Hematopoietic multipotent progenitor cell treated with erythropoietin and hydrocortisone succinate and interleukin-3 and kit ligand, for 4 days (in vitro differentiated cells): ENCODE measurements at places on chromosomes 1 and 21.

DNA sequence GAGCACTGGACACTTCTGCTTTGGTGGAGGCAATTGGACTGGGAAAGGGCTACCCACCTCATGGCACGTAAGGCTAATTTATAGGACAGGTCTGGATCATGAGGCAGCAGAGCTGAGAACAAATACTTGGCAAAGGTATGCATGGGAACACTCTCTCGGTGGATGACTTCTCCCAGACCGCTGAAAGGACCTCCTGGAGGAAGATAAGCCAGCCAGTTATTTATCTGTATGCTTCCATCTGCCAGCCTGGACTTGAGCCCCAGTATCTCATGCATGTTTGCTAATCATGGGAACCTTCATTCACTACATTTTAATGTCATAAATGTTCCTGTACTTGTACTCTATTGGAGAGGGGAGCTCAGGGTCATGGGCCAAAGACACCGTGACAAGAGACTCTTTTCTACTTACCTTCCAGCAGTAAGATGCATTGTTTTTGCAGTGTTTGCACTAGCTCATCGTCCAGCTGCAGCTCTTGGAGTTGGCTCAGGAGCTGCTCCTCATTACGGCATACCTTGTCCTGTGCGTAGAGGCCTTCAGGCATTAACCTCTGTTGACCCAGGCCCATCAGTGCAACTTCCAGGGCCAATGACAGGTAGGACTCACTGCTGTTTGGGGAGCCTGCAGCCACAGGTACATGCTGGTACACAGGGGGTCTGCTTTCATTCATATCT, 23.7 kb downstream of the UROD start:
- DNase-seq: peak; percentile 89

- peak; percentile 30 for DNase-seq
These were observed 43.5 kb downstream of the GBP6 start for GRCh38 chr1:89407360-89407759.

DNA sequence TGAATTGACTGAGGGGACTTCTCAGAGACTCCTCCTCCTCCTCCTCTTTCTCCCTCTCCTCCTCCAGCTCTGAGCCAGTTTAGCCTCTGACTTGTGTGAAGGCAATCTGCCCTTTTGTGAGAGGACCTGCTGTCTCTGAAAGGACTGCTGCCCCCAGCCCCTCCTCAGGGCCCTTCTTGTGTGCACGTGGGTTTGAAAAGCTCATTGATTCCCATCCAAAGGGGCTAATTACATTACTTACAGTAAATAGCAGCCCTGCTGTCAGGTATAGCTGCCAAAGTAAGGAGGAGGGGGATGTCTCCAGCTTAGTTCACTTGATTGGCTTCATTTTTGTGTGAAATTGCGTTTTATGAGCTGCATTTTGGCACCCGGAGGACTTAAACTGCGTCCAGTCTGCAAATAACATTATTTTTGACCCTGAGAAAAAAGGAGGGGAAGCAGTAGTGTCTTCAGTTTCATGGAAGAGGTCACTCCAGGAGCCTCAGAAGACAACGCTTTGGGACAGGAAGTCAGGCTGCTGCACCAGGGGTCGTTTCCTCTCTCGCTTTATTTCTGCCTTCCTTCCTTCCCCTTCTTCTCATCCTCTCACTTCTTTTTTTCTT, 1.8 kb upstream of the LHX9 start:
- no peak for DNase-seq

GRCh38 chr1:36183309-36183856, 27.4 kb downstream of the MAP7D1 start:
- DNase-seq: no peak

GRCh38 chr1:38827318-38827717, 32.3 kb downstream of the RRAGC start:
- no peak for DNase-seq

DNA sequence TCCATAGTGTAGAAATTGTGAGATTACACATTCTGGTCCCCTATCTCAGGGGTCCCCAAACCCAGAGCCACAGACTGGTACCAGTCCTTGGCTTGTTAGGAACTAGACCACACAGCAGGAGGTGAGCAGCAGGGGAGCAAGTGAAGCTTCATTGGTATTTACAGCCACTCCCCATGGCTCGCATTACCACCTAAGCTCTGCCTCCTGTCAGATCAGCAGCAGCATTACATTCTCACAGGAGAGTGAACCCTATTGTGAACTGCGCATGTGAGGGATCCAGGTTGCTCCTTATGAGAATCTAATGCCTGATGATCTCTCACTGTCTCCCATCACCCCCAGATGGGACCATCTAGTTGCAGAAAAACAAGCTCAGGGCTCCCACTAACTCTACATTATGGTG, 229.7 kb upstream of the IRF2BP2 start:
- no peak for DNase-seq

DNA sequence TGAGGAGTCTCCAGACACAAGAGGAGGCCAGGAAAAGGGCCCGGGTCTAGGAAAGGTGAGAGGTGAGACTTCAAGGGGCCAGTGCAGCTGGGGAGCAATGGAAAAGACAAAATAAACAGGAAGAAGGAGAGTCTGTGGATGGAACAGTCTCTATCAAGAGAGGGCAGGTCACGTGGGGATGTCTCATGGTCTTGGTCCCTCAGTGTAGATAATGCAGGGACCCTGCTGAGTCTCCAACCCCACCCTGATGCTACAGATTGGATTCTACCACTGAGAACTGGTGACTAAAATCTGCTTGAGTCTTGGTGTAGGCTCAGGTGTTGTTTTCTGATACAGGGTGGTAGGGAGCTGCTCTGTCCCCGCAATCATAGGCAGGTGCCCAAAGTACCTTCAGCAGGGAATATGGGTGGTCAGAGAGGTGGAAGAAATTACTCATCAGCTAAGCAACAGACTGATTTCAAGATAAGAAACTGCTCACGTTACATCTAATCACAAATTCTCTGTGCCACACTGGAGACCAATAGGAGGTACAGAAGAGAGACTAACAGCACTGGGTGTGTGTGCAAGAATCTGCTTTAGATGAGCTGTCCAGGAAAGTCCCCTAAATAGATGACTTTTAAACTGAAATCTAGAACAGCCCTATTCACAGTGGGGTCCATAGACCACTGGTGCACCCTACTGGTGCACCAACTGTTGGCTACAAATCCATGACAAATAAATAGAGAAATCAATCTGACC, 101.5 kb upstream of the TLR5 start:
- DNase-seq: peak; percentile 42

- peak; percentile 67 for DNase-seq
These were observed 884 bp downstream of the H3-3A start for GRCh38 chr1:226063224-226063976.

DNA sequence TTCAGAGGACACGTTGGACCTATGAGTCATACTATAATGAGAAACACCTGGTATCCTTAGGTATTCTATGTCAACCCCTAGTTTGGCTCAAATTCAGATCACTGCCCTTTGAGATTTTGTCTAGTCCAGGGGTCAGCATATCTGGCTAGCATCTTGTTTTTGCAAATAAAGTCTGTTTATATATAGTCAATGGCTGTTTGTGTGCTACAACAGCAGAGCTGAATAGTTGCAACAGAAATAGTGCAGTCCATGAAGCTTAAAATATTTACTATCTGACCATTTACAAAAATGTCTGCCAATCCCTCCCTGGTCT, 48.5 kb upstream of the EDEM3 start:
- DNase-seq: no peak

GRCh38 chr21:45478115-45478801, 64.0 kb downstream of the SLC19A1 start:
- peak; percentile 91 for DNase-seq

DNA sequence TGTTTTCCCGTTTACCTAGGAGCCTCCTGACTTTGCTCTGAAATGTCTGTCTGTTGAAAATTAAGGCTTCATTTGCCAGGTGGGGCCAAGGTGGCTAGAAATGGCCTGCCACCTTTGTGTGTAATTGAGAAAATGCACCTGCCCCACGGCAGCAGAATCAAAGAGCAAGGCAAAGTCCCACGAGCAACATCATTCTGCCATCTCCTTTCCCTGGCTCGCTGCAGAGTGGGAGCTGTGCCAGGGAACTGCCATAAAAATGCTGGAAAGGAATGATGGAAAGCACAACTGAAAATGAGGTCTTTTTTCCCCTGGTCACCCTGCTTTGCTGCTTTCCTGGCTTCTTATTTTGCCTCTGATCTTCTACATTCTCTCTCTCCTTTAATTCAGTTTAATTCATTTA, 5.5 kb upstream of the OLFML2B start:
- no peak for DNase-seq

GRCh38 chr21:45533361-45533845, 8.8 kb downstream of the SLC19A1 start:
- DNase-seq: no peak

GRCh38 chr1:168783458-168784210, 54.6 kb upstream of the DPT start:
- DNase-seq: no peak

- no peak for DNase-seq
These were observed 39.6 kb upstream of the IRF2BP2 start for GRCh38 chr1:234649432-234650081.

GRCh38 chr1:212315907-212316306, 30.7 kb downstream of the PPP2R5A start:
- peak; percentile 71 for DNase-seq

DNA sequence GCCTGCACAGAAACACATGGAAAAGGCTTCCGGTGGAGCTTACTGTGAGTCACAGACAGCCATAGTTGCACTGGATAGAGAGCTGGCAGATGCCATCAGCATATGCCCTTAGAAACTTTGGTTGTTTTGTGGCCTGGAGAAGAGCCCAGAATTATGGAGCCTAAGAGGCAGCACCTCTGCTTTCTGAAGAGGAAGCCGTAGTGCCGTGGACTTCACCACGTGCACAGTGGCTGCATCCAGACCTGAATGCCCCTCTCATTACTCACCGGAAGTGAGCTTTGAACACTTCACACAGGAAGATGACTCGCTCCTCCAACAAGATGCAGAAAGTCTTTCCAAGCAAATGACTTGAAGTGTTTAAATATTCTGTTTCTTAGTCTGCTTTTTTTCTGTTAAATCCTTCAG, 28.4 kb downstream of the JUN start:
- peak; percentile 80 for DNase-seq

DNA sequence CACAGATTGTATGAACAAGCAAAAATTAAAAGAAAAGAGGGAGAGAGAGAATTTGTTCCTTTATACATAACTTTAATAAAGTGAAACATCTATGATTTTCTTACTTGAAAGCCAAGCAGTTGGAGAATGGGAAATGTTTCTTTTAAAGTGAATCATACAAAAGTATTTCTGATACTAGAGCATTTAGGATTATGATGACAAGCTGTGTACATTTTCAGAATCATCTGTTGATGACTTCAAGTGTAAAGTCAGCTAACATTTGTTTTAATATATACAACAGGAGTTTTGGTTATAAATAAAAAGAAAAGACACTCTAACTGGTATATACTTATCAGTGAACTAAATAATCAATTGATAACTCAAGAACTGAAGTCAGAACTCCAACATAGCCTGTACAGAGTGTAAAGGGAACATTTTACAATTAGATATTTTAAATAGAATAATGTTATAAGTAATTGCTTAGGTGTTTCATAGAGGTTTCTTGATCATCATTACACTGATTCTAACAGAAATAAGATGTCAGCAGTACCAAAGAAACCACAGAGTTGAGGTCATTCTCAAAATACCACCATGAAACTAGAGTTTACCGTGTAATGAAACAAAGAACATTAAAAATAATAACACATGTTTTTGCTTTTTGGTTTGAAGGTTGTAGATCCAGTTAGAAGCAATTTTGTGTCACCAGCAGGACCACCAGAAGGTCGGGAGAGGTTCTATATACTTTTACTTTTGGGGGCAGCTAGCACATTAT, 103.4 kb downstream of the COL24A1 start:
- no peak for DNase-seq

DNA sequence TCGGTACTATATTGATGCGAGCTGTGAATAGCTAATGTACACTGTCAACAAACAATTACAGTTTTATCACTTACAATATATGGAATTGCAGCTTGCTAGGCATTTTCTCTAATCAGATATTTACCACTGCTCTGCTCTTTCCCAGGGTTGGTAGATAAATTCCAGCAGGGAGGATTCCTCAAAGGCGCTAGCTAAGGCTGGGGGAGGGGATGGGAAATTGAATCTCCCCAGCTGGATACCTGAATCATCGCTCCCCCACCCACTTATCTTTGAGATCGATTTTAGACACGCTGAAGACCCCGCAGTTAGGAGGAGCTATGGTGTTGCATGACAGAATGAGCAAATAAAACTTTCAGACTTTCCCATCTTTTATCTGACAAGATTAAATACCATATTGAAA, 127.2 kb downstream of the CSMD2 start:
- no peak for DNase-seq

DNA sequence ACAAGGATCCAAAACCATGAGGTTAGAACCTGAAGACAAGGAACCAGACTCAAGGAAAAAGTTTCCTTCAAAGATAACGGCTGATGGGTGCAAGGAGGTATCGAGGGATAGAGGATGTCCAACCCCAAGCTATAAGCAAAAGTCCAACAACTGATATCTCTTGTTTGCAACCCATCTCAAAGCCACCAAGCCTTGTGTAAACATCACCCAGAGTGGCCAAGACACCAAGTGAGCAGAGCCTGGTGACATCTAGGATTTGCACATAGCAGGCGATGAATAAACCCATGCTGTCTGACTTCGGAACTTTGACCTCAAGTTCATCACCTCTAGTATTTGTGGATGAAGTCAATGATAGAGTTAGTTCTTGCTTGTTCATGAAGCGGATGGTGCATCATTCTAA, 180.7 kb downstream of the ETS2 start:
- DNase-seq: peak; percentile 57

GRCh38 chr1:180425952-180426351, 76.4 kb downstream of the ACBD6 start:
- DNase-seq: no peak

- DNase-seq: no peak
These were observed 10.6 kb downstream of the ACTL8 start for GRCh38 chr1:17765444-17766411.

DNA sequence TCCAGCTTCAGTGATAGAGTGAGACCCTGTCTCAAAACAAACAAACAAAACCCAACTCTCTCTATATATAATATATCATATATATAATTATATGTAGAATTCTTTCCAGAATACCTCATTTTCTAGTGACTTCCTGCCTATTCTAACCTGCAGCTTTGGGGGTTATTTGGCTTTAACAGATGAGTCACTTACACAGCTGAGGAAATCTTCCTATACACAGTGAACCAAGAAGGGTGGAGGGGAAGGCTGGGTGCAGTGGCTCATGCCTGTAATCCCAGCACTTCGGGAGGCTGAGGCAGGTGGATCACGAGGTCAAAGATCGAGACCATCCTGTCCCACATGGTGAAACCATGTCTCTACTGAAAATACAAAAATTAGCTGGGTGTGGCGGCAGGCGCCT, 9.2 kb downstream of the RAB29 start:
- no peak for DNase-seq

GRCh38 chr21:40337981-40338380, 470.7 kb downstream of the PCP4 start:
- DNase-seq: no peak
